ENCODE measurements at places on chromosomes 12 and 14.

- no peaks in the 10 kb centered on the region for H3K27me3 ChIP-seq
- H3K4me1 ChIP-seq: no peaks in the 10 kb centered on the region
- H3K36me3 ChIP-seq: no peaks in the 10 kb centered on the region
- no peak overlapping the region for H3K4me3 ChIP-seq
These were observed 57.0 kb downstream of the PTHLH start for GRCh38 chr12:27915536-27915935.

DNA sequence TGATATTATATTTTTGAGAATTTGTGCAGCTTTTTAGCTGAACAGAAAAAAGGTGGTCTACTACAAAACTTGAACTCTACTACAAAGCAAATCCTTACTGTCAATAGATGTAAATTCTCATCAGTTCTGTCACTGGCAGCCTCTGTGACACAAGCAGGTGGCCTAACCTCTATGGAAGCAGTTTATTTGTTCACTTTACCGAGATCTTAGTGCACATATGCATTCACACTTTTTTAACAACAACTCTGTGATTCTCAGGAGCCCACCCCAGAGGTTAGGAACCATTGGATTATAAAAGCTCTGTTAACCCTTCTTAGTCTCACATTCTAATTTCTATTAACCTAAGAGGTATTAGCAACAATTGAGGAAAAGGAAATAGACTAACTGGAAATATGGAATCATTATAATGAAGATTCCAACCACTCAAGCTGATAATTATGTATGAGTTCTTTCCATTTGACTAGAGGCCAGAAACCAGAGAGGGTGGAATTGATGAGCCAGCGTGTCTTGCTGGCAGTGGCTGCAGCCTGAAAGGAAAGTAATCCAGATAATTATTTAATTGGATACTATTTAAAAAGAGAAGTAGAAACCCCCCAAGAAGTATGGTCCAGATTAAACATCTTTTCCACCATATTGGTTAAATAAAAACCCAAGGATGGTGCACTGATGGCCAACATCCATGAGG, 451.1 kb downstream of the TMEM117 start:
- H3K4me1 ChIP-seq: no peaks in the 10 kb centered on the region
- H3K4me3 ChIP-seq: no peak overlapping the region
- no peaks in the 10 kb centered on the region for H3K36me3 ChIP-seq
- H3K27ac ChIP-seq: no peak overlapping the region

DNA sequence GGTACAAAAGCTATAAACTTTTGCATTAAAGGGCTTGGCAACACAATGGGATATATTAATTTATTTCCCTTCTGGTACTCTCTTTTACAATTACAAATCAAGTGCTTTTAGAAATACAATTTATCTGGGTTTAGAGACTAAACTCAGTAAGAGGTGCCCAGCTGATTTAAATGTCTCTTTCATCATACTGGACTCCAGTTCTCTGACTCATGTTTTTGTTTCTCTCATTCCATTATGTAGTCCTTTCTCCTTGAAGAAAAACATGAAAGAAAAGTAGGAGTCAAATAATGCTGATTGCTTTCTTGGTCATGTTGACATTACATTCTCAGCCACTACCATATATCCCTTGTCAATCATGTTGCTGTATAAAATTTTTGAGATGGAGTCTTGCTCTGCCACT, 36.3 kb upstream of the CFL2 start:
- no peaks in the 10 kb centered on the region for H3K36me3 ChIP-seq
- no peaks in the 10 kb centered on the region for H3K27me3 ChIP-seq
- no peak for DNase-seq
- no peak overlapping the region for H3K27ac ChIP-seq

GRCh38 chr12:108378926-108379325, 39.8 kb upstream of the CMKLR1 start:
- no peaks in the 10 kb centered on the region for H3K27me3 ChIP-seq
- DNase-seq: no peak
- H3K4me3 ChIP-seq: no peak overlapping the region
- H3K27ac ChIP-seq: no peak overlapping the region

GRCh38 chr14:92469515-92469914, 44.1 kb upstream of the RIN3 start:
- H3K36me3 ChIP-seq: no peaks in the 10 kb centered on the region
- DNase-seq: no peak
- H3K4me1 ChIP-seq: peaks cover 5% of the 10 kb centered on the region
- H3K27ac ChIP-seq: no peak overlapping the region
- H3K27me3 ChIP-seq: no peaks in the 10 kb centered on the region

GRCh38 chr14:104871145-104871655, 6.1 kb downstream of the CEP170B start:
- no peak overlapping the region for H3K27ac ChIP-seq
- H3K4me1 ChIP-seq: peaks cover 27% of the 10 kb centered on the region
- H3K4me3 ChIP-seq: no peak overlapping the region
- no peaks in the 10 kb centered on the region for H3K27me3 ChIP-seq
